ENCODE measurements at places on chromosomes 2 and 18.

DNA sequence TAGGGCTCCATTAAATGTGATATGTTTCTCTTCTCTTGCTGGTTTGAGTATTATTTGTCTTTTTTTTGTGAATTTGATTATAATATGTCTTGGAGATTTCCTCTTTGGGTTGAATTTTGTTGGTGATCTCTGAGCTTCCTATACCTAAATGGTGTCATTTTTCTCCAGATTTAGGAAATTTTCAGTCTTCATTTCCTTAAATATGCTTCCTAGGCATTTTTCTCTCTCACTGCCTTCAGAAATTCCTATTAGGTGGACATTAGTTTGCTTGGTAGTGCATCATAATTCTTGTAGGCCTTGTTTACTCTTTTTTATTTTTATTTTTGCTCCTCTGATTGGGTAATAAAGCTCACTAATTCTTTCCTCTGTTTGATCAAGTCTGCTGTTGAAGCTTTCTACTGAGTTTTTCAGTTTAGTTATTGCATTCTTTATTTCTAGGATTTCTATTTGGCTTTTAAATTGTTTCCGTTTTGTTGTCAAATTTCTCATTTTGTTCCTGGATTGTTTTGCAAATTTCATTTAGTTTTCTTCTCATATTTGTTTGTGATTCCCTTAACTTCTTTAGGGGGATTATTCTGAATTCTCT lies 36.6 kb upstream of the CRACDL start:
- no peaks in the 10 kb centered on the region for H3K36me3 ChIP-seq
- no peak overlapping the region for H3K27ac ChIP-seq
- no peak for DNase-seq
- H3K27me3 ChIP-seq, result peaks cover 5% of the 10 kb centered on the region
- H3K4me3 ChIP-seq, result no peak overlapping the region

DNA sequence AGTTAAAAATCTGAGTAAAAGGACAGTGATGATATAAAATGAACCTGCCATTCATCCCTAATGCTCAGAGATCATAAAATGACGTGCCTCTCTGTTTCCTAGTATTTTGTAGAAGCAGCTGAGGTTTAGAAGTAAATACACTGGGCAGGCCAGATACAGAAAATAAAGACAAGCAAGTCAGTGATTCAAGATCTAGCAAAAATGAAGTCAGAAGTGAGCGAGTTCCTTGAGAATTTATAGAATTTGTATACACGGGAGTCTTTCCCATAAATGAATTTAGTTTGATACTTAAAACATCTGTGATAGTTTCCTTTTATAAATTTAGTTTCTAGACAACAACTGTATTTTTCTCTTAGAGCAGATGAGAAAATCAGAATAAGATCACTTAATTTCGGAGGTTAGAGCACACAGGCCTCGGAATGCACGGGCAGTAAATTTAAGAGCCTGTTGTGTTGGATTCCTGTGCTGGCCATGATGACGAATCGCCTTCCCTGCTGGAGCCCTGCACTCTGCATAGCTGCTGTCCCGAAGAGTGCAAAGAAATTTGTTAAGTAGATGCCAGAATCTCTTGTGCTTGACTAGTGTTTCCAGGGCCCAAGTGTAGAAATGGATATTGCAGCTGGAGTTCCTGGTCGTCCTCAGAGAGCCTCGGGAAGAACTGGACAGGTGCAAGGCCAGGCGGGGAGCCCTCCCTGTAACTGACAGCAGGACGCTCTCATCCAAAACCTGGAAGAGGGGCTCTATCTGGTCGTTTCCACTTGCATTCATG lies 83.7 kb upstream of the RBM44 start:
- H3K4me3 ChIP-seq, result no peak overlapping the region
- peaks cover 46% of the 10 kb centered on the region for H3K4me1 ChIP-seq
- peaks cover 32% of the 10 kb centered on the region for H3K36me3 ChIP-seq
- H3K27ac ChIP-seq, result peak overlapping the region; percentile 35
- DNase-seq, result no peak

DNA sequence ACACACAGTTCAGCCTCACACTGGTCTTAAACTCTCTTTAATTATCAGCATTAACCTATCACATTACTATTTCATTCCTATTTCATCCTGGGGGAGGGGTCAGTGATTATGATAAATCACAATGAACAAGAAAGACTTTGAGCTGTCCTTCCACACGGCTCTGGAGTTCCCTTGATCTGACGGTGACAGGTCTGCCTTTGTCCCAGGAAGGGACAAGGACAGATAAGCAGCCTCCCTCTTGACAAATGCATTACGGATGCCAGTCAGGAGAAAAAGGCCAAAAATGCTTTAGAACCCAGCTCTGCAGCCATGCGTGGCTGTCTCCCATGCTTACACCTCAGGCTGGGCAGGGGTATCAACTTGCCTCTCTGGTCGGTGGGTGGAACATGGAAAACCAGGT lies 281.7 kb downstream of the BCL11A start:
- H3K27ac ChIP-seq, result no peak overlapping the region
- no peaks in the 10 kb centered on the region for H3K27me3 ChIP-seq
- no peaks in the 10 kb centered on the region for H3K4me1 ChIP-seq
- no peaks in the 10 kb centered on the region for H3K36me3 ChIP-seq
- no peak overlapping the region for H3K4me3 ChIP-seq

DNA sequence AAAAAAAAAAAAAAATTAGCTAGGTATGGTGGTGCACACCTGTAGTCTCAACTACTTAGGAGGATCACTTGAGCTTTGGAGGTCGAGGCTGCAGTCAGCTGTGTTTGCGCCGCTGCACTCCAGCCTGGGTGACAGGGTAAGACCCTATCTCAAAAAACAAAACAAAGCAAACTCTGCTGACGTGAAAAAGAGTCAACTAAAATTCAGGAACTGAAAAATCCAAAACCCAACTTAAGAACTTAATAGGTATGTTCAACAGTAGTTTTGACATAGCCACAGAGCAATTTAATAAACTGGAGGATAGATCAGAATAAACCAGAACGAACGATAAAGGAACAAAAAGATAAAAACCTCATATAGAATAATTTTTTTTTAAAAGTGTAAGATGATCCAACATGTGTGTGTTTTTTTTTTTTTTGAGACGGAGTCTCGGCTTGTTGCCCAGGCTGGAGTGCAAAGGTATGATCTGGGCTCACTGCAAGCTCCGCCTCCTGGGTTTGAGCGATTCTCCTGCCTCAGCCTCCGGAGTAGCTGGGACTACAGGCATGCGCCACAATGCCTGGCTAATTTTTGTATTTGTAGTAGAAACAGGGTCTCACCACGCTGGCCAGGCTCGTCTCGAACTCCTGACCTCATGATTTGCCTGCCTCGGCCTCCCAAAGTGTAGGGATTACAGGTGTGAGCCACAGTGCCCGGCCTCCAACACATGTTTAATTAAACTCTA lies 4.3 kb upstream of the ZNF236 start:
- peaks cover 8% of the 10 kb centered on the region for H3K36me3 ChIP-seq
- DNase-seq, result no peak
- no peak overlapping the region for H3K27ac ChIP-seq
- H3K27me3 ChIP-seq, result no peaks in the 10 kb centered on the region
- no peak overlapping the region for H3K4me3 ChIP-seq

GRCh38 chr2:56713978-56714377 lies 530.2 kb downstream of the CCDC85A start:
- no peak for DNase-seq
- no peak overlapping the region for H3K27ac ChIP-seq
- no peak overlapping the region for H3K4me3 ChIP-seq
- no peaks in the 10 kb centered on the region for H3K4me1 ChIP-seq
- no peaks in the 10 kb centered on the region for H3K27me3 ChIP-seq

GRCh38 chr2:12965540-12966269 lies 249.0 kb downstream of the TRIB2 start:
- peaks cover 13% of the 10 kb centered on the region for H3K27me3 ChIP-seq
- peaks cover 23% of the 10 kb centered on the region for H3K4me1 ChIP-seq
- no peak for DNase-seq
- H3K4me3 ChIP-seq, result peak overlapping the region; percentile 12
- peak overlapping the region; percentile 21 for H3K27ac ChIP-seq

DNA sequence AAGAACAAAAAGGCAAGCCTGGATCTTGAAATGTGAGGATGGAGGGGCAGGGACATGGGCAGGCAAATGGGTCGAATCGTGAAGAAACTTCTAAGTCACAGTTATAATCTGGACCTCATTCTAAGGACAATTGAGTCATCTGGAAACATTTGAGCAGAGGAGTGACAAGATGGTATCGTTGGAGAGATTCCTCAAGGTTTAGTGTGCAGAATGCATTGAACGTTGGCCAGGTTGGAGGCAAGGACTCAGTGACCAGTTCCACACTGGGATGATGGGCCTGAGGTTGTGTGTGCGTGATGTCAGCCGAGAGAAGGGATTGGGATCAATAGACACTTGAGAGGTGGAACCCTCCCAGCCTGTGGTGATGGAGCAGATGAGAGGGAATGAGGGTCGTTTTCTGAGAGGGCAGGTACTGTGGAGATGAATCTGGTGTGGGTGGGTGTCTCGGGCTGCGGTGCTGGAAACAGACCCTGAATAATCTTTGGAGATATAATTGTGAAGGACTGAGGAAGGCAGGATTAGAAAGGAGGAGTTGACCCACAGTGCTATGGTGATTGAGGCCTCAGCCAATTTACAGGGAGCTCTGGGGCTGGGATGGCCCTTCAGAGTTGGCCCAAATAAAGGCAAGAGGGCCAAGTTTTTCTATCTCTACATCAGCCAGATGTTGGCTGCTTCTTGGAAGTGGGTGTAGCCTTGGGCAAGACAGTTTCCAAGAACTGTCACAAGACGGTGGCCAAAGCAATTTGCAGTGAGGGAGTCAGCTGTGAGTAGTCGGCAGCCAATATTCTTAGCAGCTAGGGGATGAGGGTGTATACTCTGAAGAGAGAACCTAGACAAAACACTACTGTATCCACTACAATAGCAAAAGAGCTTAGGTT lies 5.8 kb upstream of the ZNF532 start:
- H3K36me3 ChIP-seq, result no peaks in the 10 kb centered on the region
- H3K27ac ChIP-seq, result no peak overlapping the region
- no peak for DNase-seq
- H3K4me3 ChIP-seq, result no peak overlapping the region
- H3K4me1 ChIP-seq, result no peaks in the 10 kb centered on the region

DNA sequence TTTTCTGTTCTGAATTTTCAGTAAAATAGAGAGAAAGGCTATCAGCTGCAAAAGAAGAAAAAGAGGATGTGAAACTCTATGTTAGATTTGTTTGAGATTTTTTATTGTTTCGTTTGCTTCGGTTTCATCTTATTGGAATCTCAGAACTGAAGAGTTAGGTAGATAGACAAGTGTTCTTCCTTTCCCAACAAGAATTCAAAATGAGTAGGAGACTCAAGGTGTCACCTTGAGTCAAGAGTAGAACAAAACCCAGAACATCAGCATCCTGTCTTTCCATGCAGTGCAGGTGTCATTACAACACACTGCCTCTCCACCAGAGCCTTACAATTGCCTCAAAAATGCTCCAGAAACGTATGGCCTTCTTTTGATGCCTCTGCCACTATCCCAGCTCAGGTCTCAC lies 21.1 kb downstream of the NBAS start:
- H3K4me1 ChIP-seq, result no peaks in the 10 kb centered on the region
- no peak overlapping the region for H3K4me3 ChIP-seq
- H3K27ac ChIP-seq, result no peak overlapping the region
- H3K36me3 ChIP-seq, result peaks cover 8% of the 10 kb centered on the region

- H3K4me1 ChIP-seq, result peaks cover 18% of the 10 kb centered on the region
- no peak overlapping the region for H3K4me3 ChIP-seq
- no peak overlapping the region for H3K27ac ChIP-seq
- DNase-seq, result no peak
- peaks cover 27% of the 10 kb centered on the region for H3K27me3 ChIP-seq
- H3K36me3 ChIP-seq, result peaks cover 2% of the 10 kb centered on the region
Observed at GRCh38 chr18:79801217-79801616, 3.5 kb downstream of the KCNG2 start.

DNA sequence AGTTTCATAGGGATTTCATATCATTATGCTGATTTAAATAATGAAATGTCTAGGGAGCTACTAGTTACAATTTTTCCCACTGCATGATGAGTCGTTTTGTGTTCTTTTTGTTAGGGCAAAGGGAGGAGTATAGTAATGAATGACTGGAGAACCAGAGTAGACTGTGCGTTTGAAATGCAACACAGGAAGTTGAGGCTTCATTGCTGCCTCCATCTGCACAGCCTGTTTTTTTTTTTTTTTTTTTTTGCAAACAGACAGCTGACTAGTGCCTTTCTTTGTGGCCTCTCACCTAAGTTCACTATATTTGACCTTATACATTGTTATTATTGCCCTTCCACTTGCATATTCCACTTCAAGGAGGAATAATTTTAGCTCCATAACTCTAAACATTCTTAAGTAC lies 286.7 kb upstream of the LRRTM1 start:
- no peaks in the 10 kb centered on the region for H3K27me3 ChIP-seq
- H3K36me3 ChIP-seq, result no peaks in the 10 kb centered on the region
- no peak overlapping the region for H3K4me3 ChIP-seq
- no peaks in the 10 kb centered on the region for H3K4me1 ChIP-seq
- DNase-seq, result no peak

GRCh38 chr18:34938090-34938489 lies 103.1 kb upstream of the MAPRE2 start:
- H3K4me3 ChIP-seq, result no peak overlapping the region
- no peaks in the 10 kb centered on the region for H3K27me3 ChIP-seq
- no peaks in the 10 kb centered on the region for H3K36me3 ChIP-seq
- no peak for DNase-seq

DNA sequence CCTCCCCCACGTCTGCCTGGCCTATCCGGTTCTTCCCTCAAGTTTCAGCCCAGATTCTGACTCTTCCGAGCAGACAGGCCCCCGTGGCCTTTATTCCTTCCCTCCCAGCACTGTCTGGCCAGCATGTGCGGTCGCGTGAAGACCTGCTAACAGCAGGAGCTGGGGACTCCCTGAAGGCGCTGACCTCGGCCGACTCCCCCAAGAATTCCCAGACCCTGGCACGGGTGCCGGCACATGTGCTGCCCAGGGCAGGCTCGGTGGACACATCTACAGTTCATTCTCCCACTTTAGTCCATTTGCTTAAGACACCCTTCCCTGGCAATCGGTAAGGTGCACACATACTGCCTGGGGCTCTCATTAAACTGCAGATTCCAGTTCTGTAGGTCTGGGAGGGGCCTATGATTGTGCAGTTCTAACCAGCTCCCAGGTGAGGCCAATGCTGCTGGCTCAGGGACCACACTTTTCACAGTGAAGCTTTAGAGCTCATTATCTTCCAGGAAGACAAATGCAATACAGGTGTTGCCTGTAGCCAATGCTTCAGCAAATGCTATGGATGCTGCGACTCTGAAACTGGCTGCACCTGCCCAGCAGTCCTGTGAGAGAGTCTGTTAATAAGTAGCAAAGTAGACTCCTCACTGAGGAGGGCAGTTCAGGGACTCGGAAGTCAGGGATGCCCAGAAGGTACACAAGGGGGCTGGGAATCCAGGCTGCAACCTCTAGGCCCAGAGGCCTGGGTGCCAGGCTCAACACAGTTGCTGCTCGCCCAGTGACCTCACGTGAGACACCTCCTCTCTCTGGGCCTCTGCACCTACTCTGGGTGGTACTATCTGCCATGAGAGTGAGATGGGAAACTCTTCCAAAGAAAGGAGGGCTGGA lies 45.4 kb upstream of the TAF1B start:
- H3K4me3 ChIP-seq, result no peak overlapping the region
- H3K36me3 ChIP-seq, result no peaks in the 10 kb centered on the region

Data from activated T-helper 1 cell treated with anti-CD3 and anti-CD28 coated beads, Interleukin-12 subunit alpha, Interleukin-12 subunit beta, Interleukin-2, Interleukin-4 antibody, amounts not matched to agents 30 ng/mL and 10 ng/mL and 1 ng/mL, durations not matched to agents 14 hours and 24 hours and 36 hours (primary cell).